ENCODE measurements at places on chromosomes 5 and 9.

- DNase-seq, result no peak
Measured at GRCh38 chr5:152547202-152547601, 142.1 kb upstream of the NMUR2 start.

DNA sequence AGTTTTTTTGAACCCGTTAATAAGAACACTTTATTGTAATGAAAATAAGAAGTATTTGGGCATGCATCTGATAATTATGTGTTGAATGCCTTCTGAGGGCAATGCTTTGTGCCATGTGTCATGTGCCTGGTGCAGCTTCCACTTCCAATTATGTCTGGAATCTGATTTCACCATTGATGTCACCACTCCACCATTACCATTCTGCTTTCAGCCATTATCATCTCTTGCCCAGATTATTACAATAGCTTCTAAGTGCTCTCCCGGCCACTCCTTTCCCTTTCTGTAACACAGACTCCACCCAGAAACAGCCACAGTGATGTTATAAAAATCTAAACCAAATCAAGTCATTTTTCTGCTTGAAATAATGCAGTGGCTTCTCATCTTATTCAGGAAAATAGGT is 171.7 kb downstream of the C9orf152 start:
- DNase-seq, result no peak

GRCh38 chr5:75668977-75669689 is 48.1 kb downstream of the POC5 start:
- DNase-seq, result no peak

DNA sequence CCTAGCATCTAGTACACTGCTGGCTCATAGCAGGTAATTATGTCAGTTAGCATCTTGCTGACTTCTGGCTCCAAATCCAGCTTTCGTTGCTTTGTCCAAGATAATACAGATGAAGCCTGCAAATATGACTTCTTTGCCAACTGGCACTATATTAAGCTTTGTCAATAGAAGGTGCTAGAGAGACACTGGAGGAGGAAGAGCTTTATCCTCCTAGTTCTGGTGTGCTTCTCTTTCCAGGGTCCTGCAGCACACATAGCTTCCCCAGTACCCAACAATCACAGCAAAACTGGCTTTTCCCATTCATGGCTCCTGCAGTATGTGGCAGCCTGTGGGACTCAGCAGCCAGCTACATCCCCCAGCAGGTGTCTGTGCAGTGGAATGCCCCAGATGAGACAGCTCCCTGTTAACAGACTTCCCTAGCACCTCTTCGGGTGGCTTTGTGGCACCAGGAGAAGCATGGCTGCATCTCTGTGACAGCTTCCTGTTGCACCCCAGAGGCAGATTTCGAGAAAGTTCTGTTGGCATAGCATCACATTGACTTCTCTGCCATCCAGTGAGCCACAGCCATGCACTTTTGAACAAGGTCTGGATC is 147.8 kb downstream of the OXCT1 start:
- no peak for DNase-seq

DNA sequence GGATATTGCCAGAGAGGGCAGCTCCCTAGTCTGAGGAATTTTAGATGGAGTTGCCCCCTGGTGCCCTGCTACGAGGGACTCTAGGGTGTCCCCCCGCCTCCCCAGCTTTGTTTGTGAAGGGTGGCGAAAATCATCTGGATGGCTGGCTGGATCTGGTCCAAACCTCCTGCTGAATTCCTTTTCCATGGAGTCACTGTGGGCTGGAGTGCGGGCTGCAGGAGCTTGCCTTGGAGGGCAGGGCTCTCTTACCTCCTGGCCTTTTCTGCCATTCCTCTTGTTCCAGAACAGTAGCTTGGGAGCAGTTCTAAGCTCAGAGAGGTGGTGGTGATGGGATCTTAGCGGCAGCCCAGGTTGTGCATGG is 2.1 kb downstream of the SYNPO start:
- DNase-seq, result no peak

- no peak for DNase-seq
Measured at GRCh38 chr9:38431116-38431515, 6.9 kb upstream of the IGFBPL1 start.

DNA sequence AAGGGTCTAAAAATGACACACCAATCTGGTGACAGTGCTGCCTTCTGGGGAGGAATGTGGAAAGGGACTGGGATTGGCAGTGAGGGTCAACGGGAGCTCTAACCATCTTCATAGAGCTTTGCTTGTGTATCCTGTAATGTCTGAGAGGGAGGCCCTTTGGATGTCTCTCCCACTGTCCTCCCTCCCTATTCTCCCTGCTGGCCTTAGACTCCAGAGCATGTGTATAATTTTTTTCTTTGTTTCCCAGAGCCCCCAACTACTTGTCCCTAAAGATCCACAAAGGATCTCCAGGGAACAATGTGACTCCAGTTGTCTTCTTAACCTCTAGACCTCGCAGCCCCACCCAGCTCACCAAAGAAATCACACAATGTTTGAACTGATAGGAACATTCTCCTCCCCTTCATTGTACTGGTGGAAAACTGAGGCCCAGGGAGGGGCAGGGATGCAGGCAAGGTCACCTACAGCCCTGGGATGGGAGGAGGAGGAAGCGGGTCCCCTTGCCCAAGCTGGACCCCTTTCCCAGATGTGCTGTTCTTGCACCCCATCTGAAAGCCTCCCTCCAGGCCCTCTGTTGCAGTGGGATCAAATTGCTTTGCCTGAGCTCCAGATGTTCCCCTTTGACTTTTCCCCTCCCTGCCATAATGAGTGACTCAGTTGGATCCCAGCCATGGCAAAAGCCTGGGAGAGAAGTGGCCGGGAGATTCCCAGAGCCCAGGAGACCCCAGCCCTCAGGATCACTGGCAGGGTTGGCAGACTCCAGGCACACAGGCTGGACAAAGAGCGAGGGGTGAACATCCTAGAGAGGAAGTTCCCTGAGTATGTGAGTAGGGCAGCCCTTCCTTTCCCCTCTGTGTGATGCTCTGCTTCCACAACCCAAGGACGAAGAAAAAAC is 21.8 kb downstream of the SPARC start:
- no peak for DNase-seq

DNA sequence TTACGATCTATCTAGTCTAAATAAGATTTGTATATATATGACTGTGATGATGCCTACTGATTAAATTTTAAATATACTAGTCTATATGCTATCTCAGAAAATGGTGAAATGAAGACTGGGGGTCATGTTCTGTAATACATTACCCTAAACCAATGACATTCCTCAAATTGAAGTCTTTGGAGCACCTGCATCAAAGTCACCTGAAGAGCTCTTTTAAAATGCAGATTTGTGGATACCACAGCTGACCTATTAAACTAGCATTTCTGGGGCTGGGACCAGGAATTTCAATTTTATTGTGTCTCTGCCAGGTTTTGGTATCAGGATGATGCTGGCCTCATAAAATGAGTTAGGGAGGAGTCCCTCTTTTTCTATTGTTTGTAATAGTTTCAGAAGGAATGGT is 631.9 kb upstream of the DMAC1 start:
- DNase-seq, result no peak

DNA sequence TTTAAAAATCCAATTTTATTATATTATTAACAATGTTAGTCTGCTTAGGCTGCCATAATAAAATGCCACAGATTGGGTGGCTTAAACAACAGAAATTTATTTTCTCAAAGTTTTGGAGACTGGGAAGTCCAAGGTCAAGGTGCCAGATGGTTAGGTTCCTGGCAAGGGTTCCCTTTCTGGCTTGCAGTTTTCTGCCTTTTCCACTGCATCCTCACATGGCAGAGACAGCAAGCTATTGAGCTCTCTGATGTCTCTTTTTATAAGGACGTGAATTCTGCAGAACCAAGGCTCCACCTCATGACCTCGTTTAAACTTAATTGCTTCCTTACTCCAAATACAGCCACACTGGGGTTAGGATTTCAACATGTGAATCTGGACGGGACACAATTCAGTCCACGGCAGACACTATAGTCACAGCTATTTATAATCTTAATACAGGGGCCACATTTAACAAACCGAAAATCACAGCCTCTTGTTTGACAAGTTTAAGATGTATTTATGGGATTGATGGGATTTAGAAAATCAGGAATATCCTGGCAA is 174.9 kb upstream of the PUM3 start:
- DNase-seq, result no peak

DNA sequence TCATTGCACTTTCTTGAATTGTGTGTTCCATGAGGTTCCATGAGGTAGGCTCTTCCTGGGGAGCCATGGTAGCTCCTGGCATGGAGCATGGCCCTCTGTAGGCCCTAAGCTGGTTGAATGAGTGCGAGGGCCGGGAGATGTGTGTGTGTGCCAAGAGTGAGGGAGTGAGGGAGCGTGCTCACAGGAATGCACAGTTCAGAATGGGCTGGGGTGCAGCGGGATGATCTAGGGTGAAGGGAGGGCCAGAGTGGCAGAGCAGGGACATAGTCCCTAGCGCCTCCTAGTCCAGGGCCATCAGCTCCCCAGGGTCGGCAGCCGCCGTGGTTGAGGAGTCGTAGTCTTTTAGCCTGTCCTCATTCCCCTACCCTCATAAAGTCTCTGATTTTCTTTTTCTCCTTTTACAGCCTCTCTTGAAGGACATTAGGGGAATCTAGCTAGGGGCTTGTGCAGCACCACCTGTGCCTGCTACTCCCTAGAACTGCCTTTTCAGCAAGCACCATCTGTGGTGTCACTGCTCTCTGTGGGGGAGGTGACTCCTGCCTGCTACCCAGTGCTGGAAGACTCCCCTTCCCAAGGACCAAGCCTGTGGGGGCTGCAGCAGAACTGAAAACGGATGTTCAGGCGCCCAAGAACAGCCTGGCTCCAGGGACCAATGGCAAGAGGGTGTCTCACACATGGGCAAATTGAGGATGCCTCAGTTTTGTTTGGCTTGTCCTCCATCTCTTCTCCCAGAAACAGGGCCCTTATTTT is 65.3 kb upstream of the PPARGC1B start:
- no peak for DNase-seq

GRCh38 chr9:91282292-91282691 is 79.4 kb downstream of the AUH start:
- no peak for DNase-seq

DNA sequence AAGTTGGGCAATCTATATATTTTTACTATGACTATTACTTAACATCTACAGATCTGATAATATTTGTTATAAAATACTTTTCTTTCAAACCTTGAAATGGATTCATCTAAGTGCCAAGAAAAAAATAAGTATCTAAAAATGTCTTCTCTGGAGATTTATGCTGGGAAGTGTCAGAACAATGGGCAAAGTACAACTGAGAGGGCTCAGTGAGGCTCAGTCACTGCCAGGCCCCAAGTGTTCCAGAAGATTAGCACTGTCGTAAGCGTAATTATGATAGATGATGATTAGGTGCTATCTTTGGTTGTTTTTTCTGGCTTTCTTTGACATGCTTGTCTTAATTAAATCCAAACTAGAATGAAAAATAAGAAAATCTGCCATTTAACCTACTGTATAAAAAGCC is 72.2 kb upstream of the ADAMTS19 start:
- DNase-seq, result no peak

- DNase-seq, result no peak
Measured at GRCh38 chr5:11477786-11478185, 426.5 kb downstream of the CTNND2 start.

- no peak for DNase-seq
Measured at GRCh38 chr5:59354811-59355210, 538.7 kb downstream of the PDE4D start.

DNA sequence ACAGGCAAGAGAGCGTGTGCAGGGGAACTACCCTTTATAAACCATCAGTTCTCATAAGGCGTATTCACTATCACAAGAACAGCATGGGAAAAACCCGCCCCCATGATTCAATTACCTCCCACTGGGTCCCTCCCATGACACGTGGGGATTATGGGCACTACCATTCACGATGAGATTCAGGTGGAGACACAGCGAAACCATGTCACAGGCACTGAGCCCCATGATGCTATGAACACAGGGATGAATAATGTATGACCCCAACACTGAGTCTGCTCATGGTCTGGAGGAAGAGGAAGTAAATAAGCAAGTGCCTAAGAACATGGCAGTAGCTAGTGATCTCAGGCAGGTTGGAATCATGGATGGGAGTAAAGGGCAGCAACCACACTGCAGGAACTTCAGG is 281.0 kb upstream of the ZNF462 start:
- no peak for DNase-seq

- DNase-seq, result no peak
Measured at GRCh38 chr5:137595396-137596079, 96.4 kb upstream of the SPOCK1 start.

- DNase-seq, result peak; percentile 23
Measured at GRCh38 chr9:89042984-89043383, 51.7 kb downstream of the S1PR3 start.

DNA sequence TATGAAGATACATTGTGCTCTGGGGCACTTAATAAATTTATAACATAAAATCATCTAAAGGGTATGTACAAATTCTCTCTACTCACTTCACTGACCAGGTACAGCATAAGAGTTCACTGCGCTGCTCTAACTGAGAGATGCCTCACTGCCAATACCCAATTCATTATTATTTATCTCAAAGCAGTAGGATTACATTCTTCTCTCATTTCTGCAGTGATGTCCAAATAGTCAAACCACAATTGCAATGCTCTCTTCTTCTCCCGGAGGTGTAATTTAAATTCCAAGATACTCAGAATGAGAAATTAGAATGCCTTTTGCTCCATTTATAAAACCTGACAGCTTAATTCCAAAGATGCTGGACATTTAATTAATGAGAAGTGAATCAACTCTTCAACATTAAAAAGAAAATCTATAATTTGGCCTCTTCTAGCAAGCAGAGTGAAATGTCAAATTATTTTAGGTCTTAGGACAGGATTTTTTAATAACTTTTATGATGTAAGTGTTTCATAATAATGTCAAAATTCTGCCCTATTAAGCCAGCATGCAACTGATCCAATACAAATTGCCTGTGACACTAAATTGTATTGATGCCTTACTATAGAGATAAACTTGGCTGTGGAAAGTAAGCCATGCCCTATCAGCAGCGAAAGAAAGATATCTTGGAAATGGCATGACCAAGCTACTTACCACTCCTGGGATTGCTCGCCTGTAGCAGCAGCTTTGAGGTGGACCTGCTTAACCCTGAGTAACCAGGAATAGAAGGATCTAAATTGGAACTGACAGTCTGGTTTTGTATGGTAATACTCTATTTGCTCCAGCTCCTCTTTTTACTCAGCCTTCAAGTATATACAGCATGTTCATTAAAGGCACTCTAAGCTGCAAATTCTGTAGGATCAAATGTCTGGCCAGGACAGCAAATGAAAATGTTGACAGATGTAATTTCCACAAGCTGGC is 374.2 kb upstream of the TYRP1 start:
- no peak for DNase-seq

- DNase-seq, result no peak
Measured at GRCh38 chr5:38600329-38601045, 44.0 kb upstream of the LIFR start.

GRCh38 chr5:57887851-57888621 is 405.4 kb upstream of the ACTBL2 start:
- DNase-seq, result no peak

- DNase-seq, result no peak
Measured at GRCh38 chr9:81022177-81022576, 667.2 kb downstream of the TLE1 start.
